Stimulated activated CD8-positive, alpha-beta memory T cell treated with anti-CD3 and anti-CD28 coated beads, Interleukin-7, amount 100 ng/mL, for 24 hours (primary cell): ENCODE measurements at places on chromosomes 7 and 10.

GRCh38 chr10:85608706-85609105, 757.9 kb downstream of the GRID1 start:
- no peak for DNase-seq

- DNase-seq: no peak
Measured at GRCh38 chr10:119377451-119377957, 165.0 kb downstream of the RGS10 start.

DNA sequence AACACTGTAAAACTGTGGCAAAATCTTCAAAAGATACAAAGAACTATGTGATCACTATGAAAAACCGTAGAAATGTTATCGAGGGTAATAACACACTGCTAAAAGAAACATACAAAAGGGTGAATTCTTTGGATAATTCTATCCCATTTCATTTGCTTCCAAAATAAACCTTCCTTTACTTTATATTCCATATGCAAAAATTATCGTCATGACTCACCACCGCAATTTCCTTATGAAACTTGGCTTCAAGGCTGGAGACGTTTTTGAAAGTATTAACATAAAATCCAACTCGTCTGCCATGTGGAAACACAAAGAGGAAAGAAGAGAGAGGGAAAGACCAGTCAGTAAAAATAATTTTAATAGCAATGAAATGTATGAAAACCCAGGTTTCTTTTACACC, 165.2 kb downstream of the AMPH start:
- DNase-seq: no peak

DNA sequence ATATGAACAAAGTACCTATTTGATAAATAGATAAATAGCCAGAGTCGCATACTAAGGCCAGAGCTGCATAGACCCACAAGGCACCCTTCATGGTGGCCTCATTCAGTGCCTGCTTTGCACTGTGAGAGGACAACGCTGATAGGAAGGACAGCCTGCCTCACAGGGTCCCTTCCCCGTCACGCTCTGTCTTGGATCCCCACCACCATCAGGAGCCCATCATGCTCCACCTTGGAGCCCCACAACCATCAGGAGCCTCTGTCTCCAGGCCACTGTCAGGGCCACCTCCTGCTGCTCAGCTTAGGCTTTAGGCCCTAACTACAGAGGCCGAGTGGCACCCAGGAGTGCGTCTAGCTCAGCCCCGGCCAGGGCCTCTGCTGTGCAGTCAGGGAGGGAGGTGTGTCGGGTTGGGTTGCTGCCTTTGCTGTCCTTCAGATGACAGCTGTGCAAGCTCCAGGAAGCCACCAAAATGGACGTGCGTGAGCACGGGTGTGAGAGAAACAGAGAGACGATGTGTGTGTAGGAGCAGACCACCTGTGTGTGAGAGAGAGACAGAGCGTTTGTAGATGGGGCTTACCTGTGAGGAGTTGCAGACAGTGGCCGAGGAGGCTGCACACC, 516.9 kb downstream of the GLRX3 start:
- DNase-seq: no peak

- DNase-seq: no peak
Measured at GRCh38 chr7:134469622-134470021, 10.7 kb upstream of the AKR1B1 start.

- no peak for DNase-seq
Measured at GRCh38 chr10:80582286-80582960, 44.7 kb downstream of the SH2D4B start.
